ENCODE measurements at places on chromosomes 5 and 9.
A peak's percentile ranks its signal among the peaks of the same experiment; 100 is the strongest.

DNA sequence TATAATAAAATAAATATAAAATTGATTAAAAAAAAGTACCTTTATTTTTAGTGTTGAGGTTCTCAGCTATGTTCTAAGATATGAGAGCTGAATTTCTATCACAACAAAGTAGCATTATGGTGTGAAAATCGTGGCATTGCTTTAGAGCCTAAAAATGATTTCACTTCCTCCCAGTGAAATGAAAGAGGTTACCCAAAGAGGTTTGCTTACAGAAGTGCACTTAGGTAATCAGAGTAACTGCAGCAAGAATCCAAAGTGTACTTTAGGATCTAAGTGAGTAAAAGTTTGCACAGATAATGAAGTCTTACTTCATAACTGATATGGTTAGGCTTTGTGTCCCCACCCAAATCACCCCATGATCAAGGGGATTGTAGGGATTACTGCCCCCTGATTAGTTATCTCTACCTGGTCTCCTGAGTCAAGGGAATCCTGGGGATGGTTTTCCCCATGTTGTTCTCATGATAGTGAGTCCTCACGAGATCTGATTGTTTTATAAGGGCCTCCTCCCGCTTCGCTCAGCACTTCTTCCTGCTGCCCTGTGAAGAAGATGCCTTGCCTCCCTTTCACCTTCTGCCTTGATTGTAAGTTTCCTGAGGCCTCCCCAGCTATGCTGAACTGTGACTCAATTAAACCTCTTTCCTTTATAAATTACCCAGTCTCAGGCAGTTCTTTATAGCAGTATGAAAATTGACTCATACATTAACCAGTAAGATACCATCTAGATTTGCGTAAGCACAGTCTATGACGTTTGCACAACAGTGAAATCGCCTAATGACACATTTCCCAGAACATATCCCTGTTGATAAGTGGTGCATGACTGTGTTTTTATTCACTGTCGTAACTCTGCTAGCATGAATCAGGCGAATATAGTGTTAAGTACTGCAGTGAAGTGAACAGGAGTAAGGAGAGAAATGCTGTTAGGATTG lies 40.3 kb upstream of the LRRC70 start:
- DNase-seq = peak; percentile 73

- DNase-seq = no peak
Observed at GRCh38 chr5:115626445-115626823, 598 bp upstream of the TMED7 start.

GRCh38 chr5:135833961-135834638 lies 363 bp upstream of the SLC25A48 start:
- no peak for DNase-seq

DNA sequence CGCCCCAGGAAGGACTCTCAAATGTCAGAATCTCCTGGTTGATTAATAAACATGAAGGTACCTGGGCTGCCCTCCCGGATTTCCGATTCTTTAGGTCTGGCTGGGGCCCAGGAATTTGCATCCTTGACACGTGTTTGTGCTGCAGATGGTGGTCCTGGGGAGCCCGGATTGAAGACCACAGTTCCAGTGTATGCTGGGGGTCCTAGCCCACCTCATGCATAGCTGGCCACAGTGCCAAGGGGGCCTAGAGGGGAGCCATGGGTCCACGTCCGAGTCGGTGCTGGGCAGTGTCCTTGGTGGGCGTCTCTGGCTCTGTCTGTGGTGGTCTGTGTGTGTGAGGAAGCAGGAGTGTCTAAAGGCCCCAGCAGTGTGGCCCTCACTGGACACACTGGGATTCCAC lies 3.2 kb downstream of the NCS1 start:
- DNase-seq = no peak

GRCh38 chr5:172688349-172689217 lies 47.5 kb downstream of the NEURL1B start:
- DNase-seq = no peak

DNA sequence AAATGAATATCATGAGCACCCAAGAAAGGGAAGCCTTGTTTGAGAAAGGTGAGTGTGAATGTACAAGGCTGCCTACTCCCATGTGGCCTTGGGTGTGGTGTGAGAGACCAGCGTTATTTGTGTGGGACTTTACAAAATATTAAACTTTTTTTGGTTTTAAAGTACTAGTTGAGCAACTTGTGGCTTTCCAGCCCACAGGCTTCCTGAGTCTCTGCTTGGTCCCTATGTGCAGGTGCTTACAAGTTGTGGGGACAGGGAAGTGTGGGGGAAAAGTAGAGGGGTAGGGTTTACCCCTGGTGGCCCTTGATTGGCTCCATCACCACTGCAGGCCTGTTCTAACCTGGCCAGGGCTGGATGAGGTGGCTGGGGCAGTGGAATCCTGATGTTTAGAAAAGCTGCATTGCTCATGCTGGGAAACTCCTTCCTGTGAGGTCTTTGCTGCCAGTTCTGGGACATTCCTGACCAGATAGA lies 19.7 kb downstream of the PTTG1 start:
- DNase-seq = no peak

DNA sequence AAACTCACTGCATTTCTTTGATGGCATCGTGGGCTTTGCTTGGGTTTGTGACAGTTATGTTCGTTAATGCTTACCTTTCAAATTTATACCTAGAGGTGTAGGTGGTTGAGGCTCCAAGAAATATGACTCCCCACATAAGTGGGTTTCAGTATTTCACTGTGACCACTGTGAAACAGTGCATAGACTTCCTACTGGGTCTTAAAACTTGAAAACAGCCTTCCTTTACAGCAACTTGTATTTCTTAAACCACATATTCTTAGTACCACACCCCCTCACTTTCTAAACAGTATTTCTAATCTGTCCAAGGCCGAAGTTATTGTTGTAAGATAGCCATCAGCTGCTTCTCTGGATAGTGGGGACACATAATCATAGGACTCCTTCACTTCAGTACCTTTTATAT lies 48.3 kb downstream of the TMEFF1 start:
- no peak for DNase-seq

GRCh38 chr9:79976257-79977073 lies 404.7 kb downstream of the TLE4 start:
- no peak for DNase-seq

GRCh38 chr5:149799119-149799623 lies 69.1 kb downstream of the PPARGC1B start:
- DNase-seq = peak; percentile 92

DNA sequence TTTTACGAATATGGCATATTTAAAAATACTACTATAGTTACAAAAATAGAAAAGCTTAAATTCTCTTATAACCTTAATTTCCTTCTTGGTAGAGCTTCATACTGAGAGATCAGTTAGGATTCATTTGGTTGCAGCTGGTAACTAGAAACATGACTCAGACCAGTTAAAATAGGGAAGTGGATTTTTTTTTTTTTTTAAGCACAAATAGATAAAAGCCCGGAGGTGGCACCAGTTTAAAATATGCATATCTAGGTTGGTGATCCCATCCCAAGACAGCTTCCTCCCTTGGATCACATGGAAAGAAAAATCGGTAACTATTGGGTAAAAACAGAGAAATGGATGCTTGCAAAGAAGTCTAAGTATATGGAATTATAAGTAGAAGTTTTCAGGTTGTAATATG lies 1634.3 kb downstream of the MAT2B start:
- DNase-seq = peak; percentile 21

DNA sequence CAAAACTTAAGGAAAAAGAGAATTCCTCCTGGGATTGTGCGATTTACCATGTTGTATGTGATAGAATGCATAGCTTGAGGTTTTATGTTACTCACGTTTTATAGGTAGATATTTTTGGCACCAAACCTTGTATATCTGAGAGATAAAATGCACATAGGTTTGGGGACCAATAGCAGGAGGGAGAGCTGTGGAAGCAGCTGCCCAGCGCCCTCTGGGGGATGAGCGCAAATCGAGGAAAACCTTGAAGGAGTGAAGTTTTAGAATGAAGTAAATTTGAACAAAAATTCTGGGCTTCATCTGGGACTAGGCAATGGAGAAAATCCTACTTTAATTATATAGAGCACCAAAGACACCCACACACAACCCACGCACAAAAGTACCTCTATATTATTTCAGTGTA lies 197.0 kb downstream of the ADCY2 start:
- peak; percentile 26 for DNase-seq
